ENCODE measurements at places on chromosomes 1 and 21.
A peak's percentile ranks its signal among the peaks of the same experiment; 100 is the strongest.

DNA sequence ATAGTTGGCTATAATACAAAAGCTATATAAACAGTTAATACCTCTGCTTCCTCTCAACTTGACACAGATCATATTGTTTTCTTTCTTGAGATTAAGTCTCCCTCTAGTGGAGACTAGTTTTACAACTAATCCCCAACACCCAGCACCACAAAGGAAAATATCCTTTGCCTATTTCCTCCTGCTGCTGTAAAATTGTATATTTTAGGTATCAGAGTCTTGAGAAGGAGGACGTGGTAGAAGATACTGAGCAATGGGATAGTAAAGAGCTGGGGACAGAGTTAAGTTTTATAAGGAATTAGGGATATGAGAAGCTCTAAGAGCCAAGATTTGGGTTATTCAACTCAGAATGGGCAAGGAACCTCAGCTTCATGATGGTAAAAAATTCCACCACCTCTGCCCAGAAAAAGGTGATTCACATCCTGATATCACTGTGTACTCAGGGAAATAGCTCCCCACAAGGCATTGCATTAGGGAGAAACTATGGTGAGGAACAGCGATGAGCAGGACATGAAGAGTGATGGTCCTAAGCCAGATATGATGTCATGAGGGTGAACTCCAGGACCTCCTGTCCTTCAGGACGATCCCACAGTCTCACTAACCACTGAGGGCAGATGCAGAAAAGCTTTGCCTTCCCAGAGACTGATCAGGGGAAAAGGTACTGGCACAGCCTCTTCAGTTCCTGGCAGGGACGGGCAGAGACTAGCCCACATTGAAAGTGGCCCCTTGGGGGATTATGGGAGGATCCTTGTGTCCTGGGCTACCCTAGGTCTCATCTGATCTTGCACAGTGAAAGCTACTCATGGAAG lies 14.7 kb upstream of the CFAP126 start:
- no peak for DNase-seq

- no peak for DNase-seq
Observed at GRCh38 chr21:33300701-33301631, 23.8 kb upstream of the IFNAR1 start.

- peak; percentile 28 for DNase-seq
Observed at GRCh38 chr1:245096311-245097066, 58.3 kb upstream of the KIF26B start.

DNA sequence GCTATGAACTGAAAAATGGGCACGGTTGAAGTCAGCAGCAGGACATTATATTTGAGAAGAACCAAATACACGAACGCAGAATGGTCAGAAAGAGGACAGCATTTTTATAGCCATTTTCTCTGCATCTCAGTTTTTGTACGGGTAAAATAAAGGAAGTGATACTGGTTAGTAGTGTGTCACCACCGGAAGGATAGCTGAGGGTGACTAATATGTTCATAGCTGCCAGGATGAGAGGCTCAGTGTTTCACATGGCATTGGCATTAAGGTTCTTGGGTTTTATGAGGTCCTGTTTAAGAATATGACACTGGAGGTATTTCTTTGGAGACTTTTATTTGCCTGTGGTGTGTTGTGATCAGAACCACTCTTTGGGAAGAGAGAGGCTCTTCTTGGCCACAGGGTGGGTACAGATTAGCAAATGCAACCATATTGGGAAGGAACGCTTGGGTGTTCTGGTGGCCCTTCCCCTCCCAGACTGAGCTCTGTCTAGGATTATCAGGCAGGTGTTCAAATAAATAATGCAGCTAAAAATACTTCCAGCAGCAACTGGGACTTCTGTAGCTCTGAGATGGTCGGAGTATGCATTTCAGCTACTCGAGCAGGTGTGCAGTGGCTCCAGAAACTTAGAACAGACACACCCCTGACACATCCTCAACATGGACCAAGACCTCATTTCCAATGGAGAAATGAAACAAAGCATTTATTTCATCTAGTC lies 158.2 kb downstream of the PBX1 start:
- DNase-seq = no peak

DNA sequence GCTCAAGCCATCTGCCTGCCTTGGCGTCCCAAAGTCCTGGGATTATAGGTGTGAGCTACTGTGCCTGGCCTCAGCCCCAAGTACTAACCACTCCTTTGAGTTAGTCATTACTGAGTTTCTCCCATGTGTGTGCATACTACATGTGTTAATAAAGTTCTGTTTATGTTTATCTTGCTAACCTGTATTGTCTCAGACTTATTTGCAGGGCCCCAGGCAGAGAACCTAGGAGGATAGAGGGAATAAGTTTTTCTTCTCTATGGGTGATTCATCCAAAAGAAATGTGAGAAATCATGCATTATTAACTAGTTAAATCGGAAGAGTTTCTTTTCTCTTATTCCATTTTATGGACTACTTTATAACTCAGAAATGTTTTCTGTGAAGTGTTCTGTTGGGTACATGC lies 203.9 kb upstream of the CACYBP start:
- DNase-seq = no peak

- no peak for DNase-seq
Observed at GRCh38 chr1:155177192-155177917, 3.7 kb downstream of the TRIM46 start.

GRCh38 chr1:63668298-63668697 lies 75.1 kb downstream of the PGM1 start:
- no peak for DNase-seq

All from C1 segment of cervical spinal cord (tissue), 14 donors.